NCI-H187 (cell line): ENCODE measurements at places on chromosomes 3 and 15.

- DNase-seq = no peak
These were observed 26.9 kb upstream of the AKAP13 start for GRCh38 chr15:85353516-85353915.

- DNase-seq = no peak
These were observed 380.2 kb downstream of the ULK4 start for GRCh38 chr3:41581700-41582099.

- DNase-seq = no peak
These were observed 3.0 kb downstream of the HEG1 start for GRCh38 chr3:125052624-125053303.

GRCh38 chr3:36317915-36318314 is 62.4 kb upstream of the STAC start:
- no peak for DNase-seq

GRCh38 chr3:22886439-22887068 is 316.6 kb upstream of the UBE2E2 start:
- DNase-seq = no peak

DNA sequence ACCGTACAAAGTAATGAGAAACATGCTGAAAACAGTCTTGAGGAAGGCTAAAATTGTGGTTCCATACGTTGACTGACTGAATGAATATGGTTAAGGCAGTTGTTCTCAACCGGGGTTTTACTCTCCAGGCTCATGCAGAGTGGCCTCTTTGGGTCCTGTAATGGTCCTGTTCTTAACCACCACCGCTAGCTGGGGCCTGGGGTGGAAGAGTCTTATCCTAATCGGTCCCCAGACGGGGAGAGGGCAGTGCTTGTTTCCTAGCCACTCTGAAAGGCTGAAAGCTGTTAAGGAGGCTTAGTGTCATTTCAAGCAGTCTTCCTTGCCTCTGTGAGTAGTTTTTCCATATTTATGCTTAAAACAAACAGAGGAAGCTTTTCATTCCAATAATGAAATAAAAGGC is 32.0 kb downstream of the SELENOT start:
- DNase-seq = no peak

GRCh38 chr3:114404590-114404989 is 110.8 kb downstream of the TIGIT start:
- DNase-seq = no peak

GRCh38 chr15:49984436-49984835 is 134.6 kb downstream of the ATP8B4 start:
- no peak for DNase-seq

GRCh38 chr15:75454471-75455378 is 3.2 kb upstream of the SIN3A start:
- no peak for DNase-seq
